ENCODE measurements at places on chromosomes 4 and X. TPM values are rescaled to one million over a fixed set of nuclear protein-coding genes. Genes with fewer than 3 reads are reported as not detected.

- DNase-seq, result no peak
These were observed 598.5 kb downstream of the CENPC start for GRCh38 chr4:66946761-66947160.

DNA sequence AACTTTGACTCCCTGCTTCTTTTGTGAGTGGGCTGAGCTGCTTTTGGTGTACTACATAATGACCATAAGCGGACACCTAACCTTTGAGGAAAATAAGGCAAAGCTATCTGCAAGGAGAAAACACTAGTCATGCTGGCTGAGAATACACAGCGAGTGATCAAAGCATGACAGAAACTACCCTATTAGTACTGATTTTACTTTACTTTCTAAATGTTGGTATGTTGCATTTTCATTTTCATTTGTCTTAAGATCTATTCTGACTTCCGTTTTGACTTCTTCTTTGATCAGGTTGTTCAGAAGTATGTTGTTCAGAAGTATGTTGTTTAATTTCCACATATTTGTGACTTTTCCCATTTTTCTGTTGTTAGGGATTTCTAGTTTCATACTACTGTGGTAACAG is 361.1 kb downstream of the TRAM1L1 start:
- DNase-seq, result no peak

The AGTR2 gene
- total RNA-seq, result not detected

The KLHL13 gene
- total RNA-seq, result 5.3 TPM

The TAF7L gene
- total RNA-seq, result not detected
